Aorta (tissue), 5 donors: ENCODE measurements at places on chromosomes 4 and X. TPM values are rescaled to one million over a fixed set of nuclear protein-coding genes. Genes with fewer than 3 reads are reported as not detected.

The YY2 gene
- 2.9 TPM for total RNA-seq

DNA sequence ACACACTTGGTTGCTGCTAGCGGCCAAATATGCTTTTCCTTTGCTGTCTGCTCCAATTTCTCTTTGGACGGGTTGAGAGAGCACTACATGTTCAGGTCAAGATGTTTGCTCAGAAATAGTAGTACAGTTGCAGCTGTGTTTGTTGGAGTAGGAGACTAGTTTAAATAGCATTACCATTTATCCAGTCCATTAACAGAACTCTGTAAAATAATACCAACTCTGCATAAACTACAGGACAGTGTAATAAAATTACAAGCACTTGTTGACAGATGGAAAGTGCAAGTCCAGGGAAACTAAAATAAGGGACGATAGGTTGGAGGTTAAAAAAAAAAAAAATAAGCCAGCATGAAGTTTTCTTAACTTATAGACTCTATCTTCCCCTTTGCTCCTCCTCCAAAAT, 20.2 kb downstream of the SLIT2 start:
- no peak for DNase-seq
- no peaks in the 10 kb centered on the region for H3K27me3 ChIP-seq
- no peaks in the 10 kb centered on the region for H3K4me1 ChIP-seq
- H3K27ac ChIP-seq, result no peak overlapping the region
- H3K36me3 ChIP-seq, result no peaks in the 10 kb centered on the region
- H3K4me3 ChIP-seq, result no peak overlapping the region

The MAGEA2B gene
- not detected for total RNA-seq

- H3K4me3 ChIP-seq, result no peak overlapping the region
- H3K36me3 ChIP-seq, result no peaks in the 10 kb centered on the region
- H3K4me1 ChIP-seq, result no peaks in the 10 kb centered on the region
- no peaks in the 10 kb centered on the region for H3K27me3 ChIP-seq
- DNase-seq, result no peak
Measured at GRCh38 chr4:40197879-40198689, 1.3 kb downstream of the RHOH start.

DNA sequence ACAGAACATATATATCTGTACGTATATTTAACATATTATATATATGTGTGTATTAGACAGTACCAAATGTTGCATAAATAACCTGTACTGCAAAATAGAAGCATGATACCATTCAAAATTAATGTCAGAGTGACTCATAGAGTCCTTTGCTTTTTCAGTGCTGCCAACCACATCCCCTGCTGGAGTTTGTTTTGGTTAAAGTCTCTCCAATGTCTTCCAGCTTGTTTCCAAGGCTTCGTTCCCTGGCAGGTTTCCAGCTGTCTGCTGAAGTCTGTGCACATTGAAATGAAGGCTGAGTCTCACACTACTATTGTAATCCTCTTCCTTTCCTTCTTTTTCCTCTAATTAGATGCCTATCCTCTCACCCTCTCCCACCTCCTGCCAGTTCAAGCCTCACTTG, 14.9 kb downstream of the NRK start:
- no peaks in the 10 kb centered on the region for H3K36me3 ChIP-seq
- no peaks in the 10 kb centered on the region for H3K27me3 ChIP-seq
- no peaks in the 10 kb centered on the region for H3K4me1 ChIP-seq
- no peak overlapping the region for H3K27ac ChIP-seq
- peak; percentile 75 for DNase-seq
- H3K4me3 ChIP-seq, result no peak overlapping the region

- H3K4me1 ChIP-seq, result peaks cover 2% of the 10 kb centered on the region
- no peak overlapping the region for H3K27ac ChIP-seq
- no peaks in the 10 kb centered on the region for H3K27me3 ChIP-seq
- DNase-seq, result no peak
Measured at GRCh38 chrX:23493941-23494374, 159.3 kb downstream of the PTCHD1 start.

- H3K27me3 ChIP-seq, result no peaks in the 10 kb centered on the region
- no peaks in the 10 kb centered on the region for H3K36me3 ChIP-seq
- DNase-seq, result no peak
- no peak overlapping the region for H3K27ac ChIP-seq
- no peak overlapping the region for H3K4me3 ChIP-seq
- no peaks in the 10 kb centered on the region for H3K4me1 ChIP-seq
Measured at GRCh38 chr4:184575306-184575705, 73.9 kb downstream of the CASP3 start.

The CLDN22 gene
- not detected for total RNA-seq

GRCh38 chrX:23312136-23312535, 22.5 kb upstream of the PTCHD1 start:
- no peaks in the 10 kb centered on the region for H3K27me3 ChIP-seq
- no peaks in the 10 kb centered on the region for H3K36me3 ChIP-seq
- no peak overlapping the region for H3K27ac ChIP-seq
- no peak for DNase-seq

DNA sequence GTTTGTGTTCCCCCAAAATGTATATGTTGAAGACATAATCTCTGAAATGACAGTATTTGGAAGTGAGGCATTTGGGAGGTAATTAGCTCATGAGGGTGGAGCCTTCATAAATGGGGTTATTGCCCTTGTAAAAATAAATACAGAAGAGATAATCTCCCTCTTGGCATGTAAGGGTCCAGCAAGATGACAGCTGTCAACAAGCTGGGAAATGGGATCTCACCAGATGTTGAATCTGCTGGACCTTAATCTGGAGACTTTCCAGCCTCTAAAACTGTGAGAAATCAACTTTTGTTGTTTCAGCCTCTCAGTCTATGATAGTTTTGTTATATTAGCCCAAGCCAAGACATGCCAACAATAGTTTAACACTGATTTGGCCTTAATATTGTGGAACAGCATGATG, 438.2 kb upstream of the PCDH7 start:
- H3K4me3 ChIP-seq, result no peak overlapping the region
- no peaks in the 10 kb centered on the region for H3K27me3 ChIP-seq
- H3K27ac ChIP-seq, result no peak overlapping the region

GRCh38 chrX:129940721-129941120, 34.8 kb downstream of the UTP14A start:
- H3K27me3 ChIP-seq, result no peaks in the 10 kb centered on the region
- no peak overlapping the region for H3K27ac ChIP-seq
- H3K4me3 ChIP-seq, result no peak overlapping the region
- DNase-seq, result no peak
- H3K36me3 ChIP-seq, result no peaks in the 10 kb centered on the region

- no peak for DNase-seq
- peaks cover 2% of the 10 kb centered on the region for H3K4me1 ChIP-seq
- no peaks in the 10 kb centered on the region for H3K27me3 ChIP-seq
- no peaks in the 10 kb centered on the region for H3K36me3 ChIP-seq
- no peak overlapping the region for H3K27ac ChIP-seq
Measured at GRCh38 chr4:99008051-99008450, 12.5 kb downstream of the METAP1 start.

DNA sequence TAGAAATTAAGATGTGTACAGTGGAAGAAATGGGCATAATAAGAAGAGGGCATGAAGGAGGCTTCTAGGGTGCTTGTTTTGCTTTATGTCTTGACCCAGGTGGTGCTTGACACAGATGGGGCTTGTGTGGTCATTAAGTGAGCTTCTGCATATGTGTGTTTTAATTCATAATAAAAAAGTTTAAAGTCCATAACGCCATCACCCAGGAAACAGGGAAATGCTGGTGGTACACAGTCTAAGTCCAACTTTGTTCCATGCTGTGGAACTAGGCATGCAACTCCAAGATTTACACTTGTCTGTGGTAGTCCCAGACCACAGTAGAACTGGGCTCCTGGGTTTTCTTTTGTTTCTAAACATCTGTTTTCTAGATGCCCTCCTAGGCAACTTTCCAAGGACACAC, 511.9 kb downstream of the MID1IP1 start:
- no peak overlapping the region for H3K4me3 ChIP-seq
- no peaks in the 10 kb centered on the region for H3K27me3 ChIP-seq
- no peaks in the 10 kb centered on the region for H3K4me1 ChIP-seq
- H3K27ac ChIP-seq, result no peak overlapping the region

DNA sequence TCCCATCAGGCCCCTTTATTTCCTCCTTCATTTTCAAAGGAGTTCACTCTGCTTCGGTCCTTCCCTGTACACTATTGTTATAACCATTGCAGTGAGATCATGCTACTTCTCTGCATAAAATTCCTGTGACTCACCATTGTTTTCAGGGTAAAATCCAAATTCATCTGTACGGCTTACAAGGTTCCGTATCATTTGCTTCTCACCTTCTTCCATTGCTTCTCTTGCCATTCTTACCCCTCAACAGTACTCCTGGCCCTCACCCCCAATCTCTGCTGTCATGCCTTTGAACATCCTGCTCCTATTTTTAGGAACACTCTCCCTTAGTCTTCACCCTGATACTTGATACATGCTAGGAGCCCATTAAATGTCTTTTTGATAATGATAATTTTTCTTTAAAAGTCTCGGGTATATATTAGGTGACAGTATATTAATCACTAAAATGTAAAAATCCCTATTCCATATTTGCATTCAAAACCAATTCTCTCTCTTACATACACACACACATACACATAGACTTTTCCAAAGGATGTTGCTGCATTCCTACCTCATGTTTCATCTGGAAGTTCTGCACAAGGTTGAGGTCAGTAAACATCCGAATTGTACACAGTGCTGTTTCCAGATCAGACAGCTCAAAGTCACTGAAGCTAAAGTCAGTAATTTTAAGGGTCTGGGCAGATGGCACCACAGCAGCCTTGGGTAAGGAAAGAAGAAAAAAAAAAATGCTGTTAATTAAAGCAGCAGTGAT, 103.4 kb downstream of the PDE5A start:
- H3K27ac ChIP-seq, result peak overlapping the region; percentile 96
- DNase-seq, result no peak
- H3K36me3 ChIP-seq, result peaks cover 2% of the 10 kb centered on the region
- H3K4me1 ChIP-seq, result peaks cover 8% of the 10 kb centered on the region
- no peaks in the 10 kb centered on the region for H3K27me3 ChIP-seq

DNA sequence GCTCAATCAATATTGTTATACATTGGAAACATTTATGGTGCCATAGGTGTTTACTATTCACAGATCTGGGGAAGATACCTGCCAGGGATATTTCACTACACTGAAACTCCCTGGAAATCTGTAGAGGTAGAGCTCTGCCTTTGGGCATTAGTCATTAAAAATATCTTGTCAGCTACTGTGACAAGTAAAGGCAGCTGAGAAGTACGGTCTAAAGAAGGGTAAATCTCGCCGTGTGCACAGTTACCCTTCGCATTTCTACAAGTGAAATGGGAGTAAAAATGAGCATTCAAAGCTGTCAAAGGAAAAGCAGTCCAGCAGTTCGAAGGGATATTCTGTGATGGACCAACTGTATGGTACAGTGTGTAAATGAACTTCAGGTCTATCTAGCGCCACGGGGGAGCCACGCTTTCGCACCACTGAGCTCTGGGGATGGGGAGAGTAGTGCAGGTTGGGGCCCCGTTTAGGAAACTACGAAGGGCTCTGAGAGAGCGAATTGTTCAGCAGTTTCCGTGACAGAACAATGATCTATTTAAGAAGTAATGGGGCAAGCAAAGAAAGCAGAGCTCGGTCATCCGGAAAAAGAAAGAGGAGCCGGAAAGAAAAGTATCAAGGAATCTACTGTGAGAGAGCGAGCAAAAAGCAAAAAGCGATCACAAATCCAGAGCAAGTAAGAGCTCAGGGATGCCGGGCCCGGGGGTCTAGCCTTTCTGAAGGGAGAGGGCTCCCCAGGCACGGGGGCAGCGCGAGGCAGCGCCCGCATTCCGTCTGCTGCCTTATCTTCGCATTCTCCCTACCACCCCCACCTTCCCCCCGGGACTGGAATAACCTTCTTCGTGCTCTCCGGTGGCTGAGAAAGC, 646 bp downstream of the TIGD4 start:
- DNase-seq, result no peak
- peak overlapping the region; percentile 85 for H3K4me3 ChIP-seq
- H3K36me3 ChIP-seq, result no peaks in the 10 kb centered on the region

GRCh38 chr4:87745064-87745807, 54.1 kb upstream of the IBSP start:
- H3K27ac ChIP-seq, result no peak overlapping the region
- no peaks in the 10 kb centered on the region for H3K4me1 ChIP-seq
- DNase-seq, result peak; percentile 47
- no peak overlapping the region for H3K4me3 ChIP-seq
- no peaks in the 10 kb centered on the region for H3K27me3 ChIP-seq
- H3K36me3 ChIP-seq, result no peaks in the 10 kb centered on the region

GRCh38 chrX:134173541-134174272, 63.3 kb upstream of the CCDC160 start:
- H3K4me1 ChIP-seq, result no peaks in the 10 kb centered on the region
- H3K27ac ChIP-seq, result no peak overlapping the region
- no peaks in the 10 kb centered on the region for H3K36me3 ChIP-seq
- H3K4me3 ChIP-seq, result no peak overlapping the region

DNA sequence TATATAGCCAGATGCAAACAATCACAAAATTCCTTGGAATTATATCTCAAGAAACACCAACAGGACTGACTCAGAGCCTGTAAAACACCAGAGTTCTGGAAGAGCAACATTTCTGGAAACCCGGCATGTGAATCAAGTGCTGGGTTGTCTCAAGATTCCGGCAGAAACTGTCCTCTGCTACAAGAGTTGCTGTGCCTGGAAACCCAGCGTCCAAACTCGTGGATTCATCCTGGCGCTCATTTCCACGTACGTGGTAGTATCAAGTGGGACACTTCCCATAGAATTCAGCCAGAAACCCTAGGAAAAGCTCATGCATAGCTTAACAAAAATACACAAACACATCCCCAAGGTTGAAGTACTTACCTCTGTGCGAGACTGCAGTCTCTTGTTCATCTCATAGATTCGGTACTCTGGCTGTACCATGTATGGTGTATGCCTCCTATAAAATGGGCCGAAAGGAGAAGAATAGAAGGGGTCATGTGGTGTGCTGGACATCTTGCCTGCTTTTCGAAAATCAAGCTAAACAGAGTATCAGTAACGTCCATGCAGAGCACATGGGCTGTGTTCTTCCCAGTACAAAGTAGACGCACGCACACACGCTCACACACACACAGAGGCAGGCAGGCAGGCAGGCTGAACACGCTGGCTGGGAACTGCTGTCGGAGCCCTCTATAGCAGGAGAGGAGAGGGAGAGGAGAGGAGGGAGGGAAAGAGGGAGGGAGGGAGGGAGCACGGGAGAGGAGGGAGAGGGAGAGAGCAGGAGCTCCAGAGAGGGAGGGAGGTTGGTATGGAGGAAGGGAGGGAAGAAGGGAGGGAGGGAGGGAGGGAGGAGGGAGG, at the start of gene LDB2:
TSS of gene LDB2 (minus strand) at position 655 of the 837 bp plus-strand sequence.
- H3K27ac ChIP-seq, result no peak within 1 kb of the TSS
- peak; percentile 84 for DNase-seq
- no peaks in the 10 kb centered on the region for H3K27me3 ChIP-seq

The MAGEA9B gene
- total RNA-seq, result not detected

- DNase-seq, result no peak
- peaks cover 5% of the 10 kb centered on the region for H3K4me1 ChIP-seq
- no peak overlapping the region for H3K4me3 ChIP-seq
- peak overlapping the region; percentile 76 for H3K27ac ChIP-seq
Measured at GRCh38 chr4:118947095-118947494, 58.4 kb downstream of the SYNPO2 start.

The PJA1 gene
- 26.1 TPM for total RNA-seq

The SYN1 gene
- total RNA-seq, result 1.5 TPM

DNA sequence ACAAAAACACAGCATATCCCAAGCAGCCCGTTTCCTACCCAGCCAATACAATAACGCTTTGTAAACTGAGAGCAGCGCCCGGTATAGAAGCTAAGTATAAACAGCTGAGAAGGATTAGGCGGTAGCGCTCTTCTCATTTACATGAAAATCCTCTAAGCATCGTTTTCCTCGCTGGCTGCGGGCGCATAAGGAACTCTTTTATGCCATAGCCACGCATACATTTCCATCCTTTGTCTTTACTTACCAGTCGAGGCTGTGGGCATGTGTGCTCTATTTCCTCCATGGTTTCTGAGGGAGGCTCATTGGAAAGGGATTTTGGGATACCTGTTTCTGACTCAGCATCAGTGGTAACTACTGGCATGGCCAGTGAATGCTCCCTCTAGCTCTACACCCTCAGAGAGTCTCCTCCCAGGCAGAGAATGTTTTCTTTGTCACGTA, 383 bp downstream of the PCYT1B start:
- DNase-seq, result no peak
- peak overlapping the region; percentile 26 for H3K4me3 ChIP-seq
- no peaks in the 10 kb centered on the region for H3K36me3 ChIP-seq
